COR-L47 (cell line): ENCODE measurements at places on chromosomes 2 and 18.

- DNase-seq: no peak
Measured at GRCh38 chr2:241649404-241649803, 11.9 kb downstream of the ATG4B start.

DNA sequence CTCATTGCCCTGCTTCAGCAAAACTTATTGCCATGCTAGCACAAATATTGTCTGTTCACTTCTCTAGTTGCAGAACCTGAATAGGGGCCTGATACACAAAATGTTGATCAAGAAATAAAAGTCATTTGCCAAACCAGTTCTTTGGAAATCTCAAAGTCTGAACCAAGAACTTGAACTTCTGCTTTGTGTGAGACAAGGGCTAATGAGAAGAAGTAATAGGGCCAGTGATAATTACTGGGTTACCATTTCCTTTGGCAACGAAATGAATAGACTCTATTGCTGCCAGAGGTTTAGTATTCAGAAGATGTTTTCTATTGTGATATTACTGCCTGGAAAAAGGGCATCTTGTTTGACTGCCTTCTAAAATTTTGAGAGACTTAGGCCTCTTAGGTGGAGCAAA, 35.0 kb downstream of the TMEFF2 start:
- no peak for DNase-seq

GRCh38 chr18:51762373-51762772, 564.9 kb upstream of the MEX3C start:
- DNase-seq: no peak

- no peak for DNase-seq
Measured at GRCh38 chr2:20429528-20429927, 17.3 kb upstream of the RHOB start.

- no peak for DNase-seq
Measured at GRCh38 chr2:11134349-11134748, 20.9 kb upstream of the SLC66A3 start.

- no peak for DNase-seq
Measured at GRCh38 chr2:164655750-164656149, 34.5 kb upstream of the GRB14 start.
